Hindlimb muscle (tissue), 1 donor: ENCODE measurements at places on chromosomes 4 and X.

DNA sequence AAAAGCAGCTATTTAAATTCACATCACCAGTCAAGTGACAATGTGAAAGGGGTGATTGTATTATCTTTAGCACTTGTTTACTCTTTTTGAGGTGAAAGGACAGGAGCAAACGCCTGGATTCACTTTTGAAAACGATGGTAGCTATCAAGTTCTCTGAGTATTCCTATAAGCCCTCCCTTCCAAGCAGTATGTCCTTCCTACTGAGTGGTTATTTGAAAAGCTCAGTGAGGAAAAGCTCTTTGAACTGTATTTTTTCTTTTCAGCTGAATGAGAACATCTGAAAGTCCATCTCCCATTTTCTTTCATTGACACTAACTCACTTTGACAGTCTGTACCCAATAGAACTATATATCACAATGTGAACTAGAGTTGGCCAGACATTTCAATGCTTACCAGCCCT is 9.1 kb upstream of the CTSO start:
- no peak for DNase-seq

- no peak for DNase-seq
Observed at GRCh38 chrX:7216981-7217587, 69.1 kb upstream of the PUDP start.

GRCh38 chr4:126344472-126344871 is 1029.7 kb downstream of the FAT4 start:
- DNase-seq, result no peak

DNA sequence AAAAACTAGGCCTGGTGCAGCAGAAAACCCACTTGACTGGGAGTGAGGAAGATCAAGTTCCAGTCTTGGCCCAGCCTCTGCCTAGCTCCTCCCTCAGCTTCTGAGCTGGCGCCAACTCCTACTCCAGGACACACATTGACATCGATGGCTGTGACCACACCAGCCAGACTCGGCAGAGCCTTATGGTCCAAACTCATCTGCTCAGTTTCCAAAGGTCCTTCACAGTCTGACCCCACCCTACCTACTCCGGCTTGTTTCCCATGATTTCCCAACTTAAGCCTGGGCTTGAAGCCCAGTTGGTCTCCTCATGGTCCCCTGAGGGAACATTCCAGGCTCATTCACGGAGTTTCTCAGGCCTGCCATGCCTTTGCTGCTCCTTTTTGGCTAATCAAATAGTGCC is 10.1 kb downstream of the ELF4 start:
- no peak for DNase-seq

DNA sequence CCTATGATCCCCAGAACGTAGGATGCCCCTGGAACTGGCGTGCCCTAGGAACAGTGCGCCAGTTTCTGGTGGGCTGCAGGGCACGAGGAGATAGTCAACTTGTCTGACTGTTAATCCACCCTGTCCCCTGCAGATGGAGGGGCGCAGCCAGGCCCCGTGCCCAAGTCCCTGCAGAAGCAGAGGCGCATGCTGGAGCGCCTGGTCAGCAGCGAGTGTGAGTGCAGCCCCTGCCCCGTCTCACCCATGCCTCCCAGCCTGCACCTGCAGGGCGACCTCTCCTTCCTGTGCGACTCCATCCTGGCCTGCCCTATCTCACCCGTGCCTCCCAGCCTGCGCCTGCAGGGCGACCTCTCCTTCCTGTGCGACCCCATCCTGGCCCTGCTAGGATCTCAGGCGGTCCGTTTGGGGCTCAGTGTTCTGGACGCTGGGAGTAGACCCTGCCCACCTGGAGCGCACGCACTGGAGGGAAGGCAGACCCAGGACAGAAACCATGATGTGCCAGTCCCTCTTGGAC is 22.2 kb downstream of the WFS1 start:
- no peak for DNase-seq

- DNase-seq, result peak; percentile 33
Observed at GRCh38 chrX:2325076-2325784, 175.5 kb downstream of the DHRSX start.

DNA sequence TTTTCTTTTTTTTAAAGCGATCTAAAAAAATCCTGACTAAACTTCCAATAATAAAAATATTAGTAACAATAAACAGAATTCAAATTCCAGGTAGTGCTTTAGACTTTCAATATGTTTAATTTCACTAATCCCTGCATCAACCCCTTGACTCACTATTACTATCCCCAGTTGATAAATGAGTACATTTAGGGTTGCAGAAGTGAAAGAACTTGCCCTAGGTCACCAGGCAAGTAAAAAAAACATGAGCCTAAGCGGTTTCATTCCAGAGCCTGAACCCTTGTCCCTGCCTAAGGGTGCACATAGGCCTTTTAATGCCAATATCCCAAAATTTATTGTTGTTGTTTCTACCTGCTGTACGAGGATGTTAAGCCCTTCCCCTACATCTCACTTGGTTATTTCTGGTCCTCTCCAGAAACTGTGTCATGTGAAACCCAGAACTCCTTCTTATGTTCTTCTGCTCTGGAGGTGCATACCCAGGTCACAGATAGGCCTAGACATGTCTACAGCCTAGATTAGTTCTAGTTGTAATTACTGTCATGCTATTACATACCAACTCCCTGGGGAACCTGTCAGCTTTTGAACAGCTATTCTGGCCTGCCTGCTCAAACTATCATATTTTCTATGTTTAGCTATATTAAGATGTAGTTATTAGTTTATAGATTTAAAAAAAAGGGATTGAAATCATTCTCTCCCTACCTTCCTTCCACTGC is 244.5 kb upstream of the PITX2 start:
- DNase-seq, result no peak

GRCh38 chrX:23436875-23437274 is 102.2 kb downstream of the PTCHD1 start:
- no peak for DNase-seq

DNA sequence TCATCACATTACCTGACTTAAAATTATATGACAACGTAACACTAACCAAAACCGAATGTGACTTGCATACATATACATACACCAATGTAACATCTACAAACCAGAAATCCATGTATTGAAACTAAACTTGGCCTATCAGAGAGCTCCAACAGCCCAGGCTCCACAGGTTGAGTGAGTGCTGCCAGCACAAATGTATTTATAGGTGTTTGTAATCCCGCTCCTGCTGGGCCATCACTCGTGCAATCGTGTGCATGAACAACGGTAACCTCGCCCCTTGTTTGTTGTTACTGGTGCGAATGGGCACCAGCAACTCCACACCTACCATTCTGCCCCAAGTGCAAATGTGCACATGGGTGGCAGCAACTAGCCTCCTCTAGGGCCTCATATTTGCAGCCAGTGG is 285.7 kb upstream of the ZCCHC13 start:
- peak; percentile 2 for DNase-seq

- no peak for DNase-seq
Observed at GRCh38 chr4:4216648-4217047, 10.1 kb downstream of the OTOP1 start.

DNA sequence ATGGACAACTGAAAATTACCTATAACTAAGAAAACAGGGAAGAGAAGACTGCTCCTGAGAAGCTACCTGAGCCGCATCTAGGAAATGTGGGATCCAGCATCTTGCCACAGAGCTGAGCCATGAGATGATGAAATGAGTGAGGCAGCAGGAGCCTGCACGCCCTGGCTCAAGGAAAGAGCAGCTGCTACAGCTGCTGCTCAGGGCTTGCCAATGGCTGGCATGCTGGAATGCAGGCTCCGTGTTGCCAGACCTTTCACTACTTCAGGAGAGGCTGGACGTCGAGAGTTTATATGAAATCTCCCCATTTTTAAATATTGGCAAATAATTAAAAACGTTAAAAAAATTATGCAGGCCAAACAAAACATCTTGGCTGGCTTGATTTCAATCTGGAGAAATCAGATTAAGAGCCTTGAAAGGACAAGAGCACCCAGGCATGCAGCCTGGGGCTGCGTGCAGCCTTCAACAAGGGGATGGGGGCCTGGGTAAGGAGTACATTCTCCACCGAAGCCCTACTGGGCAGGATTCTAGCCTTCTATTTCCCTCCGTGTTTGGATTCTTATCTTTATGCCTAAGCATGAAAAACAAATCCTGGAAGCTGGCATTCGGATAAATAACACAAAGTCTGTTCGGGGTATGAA is 227.6 kb downstream of the NR3C2 start:
- DNase-seq, result peak; percentile 45

DNA sequence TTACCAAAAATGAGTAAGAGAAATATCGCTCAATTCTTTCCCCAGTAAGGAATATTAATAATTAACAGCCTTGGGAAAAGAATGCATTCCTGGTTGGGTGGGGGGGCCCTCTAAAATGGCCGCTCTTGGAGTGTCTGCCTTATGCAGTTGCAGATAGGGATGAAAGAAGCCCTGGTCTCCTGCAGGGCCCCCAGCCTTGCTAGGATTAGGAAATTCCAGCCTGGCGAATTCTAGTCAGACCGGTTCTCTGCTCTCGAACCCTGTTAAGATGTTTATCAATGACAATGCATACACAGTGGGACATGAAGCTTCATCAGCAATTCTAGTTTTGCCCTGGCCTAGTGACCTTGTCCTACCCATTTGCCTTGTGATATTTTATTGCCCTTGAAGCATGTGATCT is 1047.7 kb upstream of the GRID2 start:
- DNase-seq, result no peak
